ENCODE measurements at places on chromosomes 4 and X. TPM values are rescaled to one million over a fixed set of nuclear protein-coding genes. Genes with fewer than 3 reads are reported as not detected.

GRCh38 chr4:99323756-99324155 is 2.6 kb upstream of the ADH1B start:
- H3K27ac ChIP-seq: no peak overlapping the region
- DNase-seq: no peak
- no peaks in the 10 kb centered on the region for H3K36me3 ChIP-seq
- no peaks in the 10 kb centered on the region for H3K27me3 ChIP-seq

DNA sequence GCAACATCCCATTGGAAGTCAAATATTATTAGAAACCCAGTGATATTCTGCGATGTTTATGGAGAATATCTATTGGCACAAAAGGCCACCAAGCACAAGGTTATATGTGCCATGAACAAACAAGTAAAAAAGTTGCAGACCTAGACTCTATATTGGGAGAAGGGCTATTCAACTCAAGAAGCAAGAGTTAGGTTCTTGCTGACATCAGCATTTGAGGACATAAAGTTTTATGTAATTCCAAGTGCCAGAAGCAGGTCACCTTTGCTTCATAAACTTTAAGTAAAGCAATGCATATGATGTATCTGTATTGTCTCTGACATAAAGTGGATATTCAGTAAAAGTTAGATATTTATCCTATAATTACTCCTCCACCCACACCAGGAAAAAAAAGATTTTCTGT is 71.1 kb downstream of the MAGEB10 start:
- no peak for DNase-seq
- H3K4me1 ChIP-seq: no peaks in the 10 kb centered on the region
- H3K27me3 ChIP-seq: no peaks in the 10 kb centered on the region
- no peak overlapping the region for H3K27ac ChIP-seq

- no peaks in the 10 kb centered on the region for H3K36me3 ChIP-seq
- H3K27ac ChIP-seq: peak overlapping the region; percentile 99
- DNase-seq: no peak
- H3K4me1 ChIP-seq: peaks cover 41% of the 10 kb centered on the region
Observed at GRCh38 chr4:173218411-173219125, 50.0 kb downstream of the GALNT7 start.

- DNase-seq: no peak
- H3K27ac ChIP-seq: no peak overlapping the region
- no peaks in the 10 kb centered on the region for H3K4me1 ChIP-seq
- H3K4me3 ChIP-seq: no peak overlapping the region
- H3K27me3 ChIP-seq: no peaks in the 10 kb centered on the region
- H3K36me3 ChIP-seq: no peaks in the 10 kb centered on the region
Observed at GRCh38 chr4:184335520-184335919, 117.8 kb upstream of the ENPP6 start.

DNA sequence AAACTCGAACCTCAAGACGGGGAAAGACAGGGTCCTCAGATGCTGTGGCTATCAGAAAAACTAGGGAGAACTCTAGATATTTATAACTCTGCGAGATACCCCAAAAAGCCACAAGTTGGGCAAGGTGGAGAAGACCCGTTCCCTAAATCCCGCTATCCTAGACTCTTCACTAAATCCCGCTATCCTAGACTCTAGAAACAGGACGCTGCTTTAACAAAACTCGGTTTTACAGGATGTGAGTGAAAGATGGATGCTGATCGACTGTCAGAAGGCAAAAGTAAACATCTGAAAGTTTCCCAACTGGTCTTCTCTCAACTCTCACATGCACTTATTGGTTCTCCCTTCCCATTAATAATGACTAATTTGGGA is 270 bp downstream of the DNAAF6 start:
- DNase-seq: no peak
- H3K27ac ChIP-seq: no peak overlapping the region
- H3K4me3 ChIP-seq: peak overlapping the region; percentile 54
- H3K27me3 ChIP-seq: no peaks in the 10 kb centered on the region
- H3K36me3 ChIP-seq: no peaks in the 10 kb centered on the region
- no peaks in the 10 kb centered on the region for H3K4me1 ChIP-seq

DNA sequence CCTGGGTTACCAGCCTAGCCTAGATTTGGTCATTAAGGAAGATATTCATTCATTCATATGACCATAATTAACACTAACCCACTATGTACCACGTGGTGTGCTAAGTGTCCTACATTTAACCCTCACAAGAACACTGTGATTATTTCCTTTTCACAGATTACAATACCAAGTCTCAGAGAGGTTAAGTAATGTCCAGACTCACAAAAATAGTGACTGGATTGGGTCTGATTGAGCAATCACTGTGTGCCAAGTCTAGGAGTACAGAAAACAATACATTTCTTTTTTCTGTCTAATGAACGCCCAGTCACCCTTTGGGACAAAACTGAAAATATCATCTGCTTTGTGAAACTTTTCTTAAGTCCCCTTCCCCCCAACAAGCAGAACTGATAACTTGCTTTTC is 7.6 kb upstream of the DLG3 start:
- DNase-seq: no peak
- H3K36me3 ChIP-seq: no peaks in the 10 kb centered on the region
- peaks cover 2% of the 10 kb centered on the region for H3K27me3 ChIP-seq
- no peak overlapping the region for H3K27ac ChIP-seq
- no peak overlapping the region for H3K4me3 ChIP-seq

DNA sequence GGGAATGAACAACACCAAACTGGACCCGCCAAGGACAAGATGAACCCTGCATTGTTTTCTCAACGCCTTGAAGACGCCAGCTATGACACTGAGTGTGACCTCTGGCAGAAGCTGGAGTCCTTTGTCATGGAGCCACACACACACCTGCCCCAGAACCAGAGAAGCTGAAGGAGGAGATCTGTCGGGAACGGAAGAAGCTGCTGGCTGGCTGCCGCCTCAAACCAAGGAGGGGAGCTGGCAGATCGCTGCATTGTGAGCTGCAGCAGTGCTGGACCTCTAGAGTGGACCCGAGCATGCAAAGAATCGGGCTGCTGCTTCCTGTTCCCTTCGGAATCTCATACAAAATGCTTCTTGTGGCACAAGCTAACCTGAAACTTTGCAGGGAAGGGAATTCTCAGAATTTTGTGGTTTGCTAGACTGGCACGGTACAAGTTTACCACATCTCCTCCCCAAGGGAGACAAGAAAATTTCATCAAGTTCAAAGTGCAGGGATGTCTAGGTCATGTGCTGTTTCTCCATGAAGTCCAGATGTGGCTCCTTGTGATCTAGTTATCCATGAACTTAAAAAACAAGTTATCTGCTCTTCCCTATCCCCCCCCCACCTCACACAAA is 23.4 kb upstream of the GLRB start:
- H3K27ac ChIP-seq: no peak overlapping the region
- H3K4me3 ChIP-seq: no peak overlapping the region
- H3K4me1 ChIP-seq: no peaks in the 10 kb centered on the region
- no peak for DNase-seq

GRCh38 chr4:52266537-52267137 is 215.5 kb downstream of the SPATA18 start:
- H3K4me1 ChIP-seq: no peaks in the 10 kb centered on the region
- DNase-seq: no peak
- no peak overlapping the region for H3K27ac ChIP-seq
- H3K36me3 ChIP-seq: no peaks in the 10 kb centered on the region

GRCh38 chr4:134499074-134499473 is 297.5 kb upstream of the PABPC4L start:
- no peak overlapping the region for H3K4me3 ChIP-seq
- no peaks in the 10 kb centered on the region for H3K27me3 ChIP-seq
- no peaks in the 10 kb centered on the region for H3K4me1 ChIP-seq

- H3K27me3 ChIP-seq: no peaks in the 10 kb centered on the region
- no peak for DNase-seq
- no peaks in the 10 kb centered on the region for H3K4me1 ChIP-seq
Observed at GRCh38 chr4:152255437-152255836, 280.5 kb downstream of the FBXW7 start.

DNA sequence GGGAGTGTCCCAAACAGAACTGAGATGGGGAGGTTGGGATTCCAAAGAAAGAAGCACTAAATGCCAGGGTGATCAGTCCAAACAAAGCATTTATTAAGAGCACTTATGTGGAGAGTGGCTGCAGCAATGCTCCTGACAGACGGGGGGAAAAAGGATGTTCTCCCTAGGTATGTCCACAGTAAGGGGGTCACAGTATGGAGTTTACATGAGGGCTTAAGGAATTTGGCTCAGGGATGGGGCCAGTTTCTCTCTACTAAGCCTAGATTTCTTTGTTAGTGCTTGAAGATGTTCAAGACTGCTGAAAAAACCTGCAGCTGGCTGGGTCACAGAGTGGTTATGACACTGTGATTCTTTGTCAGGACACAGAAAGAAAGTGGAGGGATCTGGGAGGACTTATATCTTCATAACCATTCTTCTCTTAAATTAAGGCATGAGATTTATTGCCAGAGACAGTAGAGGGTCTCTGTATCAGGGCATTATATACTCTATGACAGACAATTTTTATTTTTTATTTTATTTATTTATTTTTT is 1468.0 kb downstream of the C4orf33 start:
- H3K36me3 ChIP-seq: no peaks in the 10 kb centered on the region
- H3K4me1 ChIP-seq: no peaks in the 10 kb centered on the region
- H3K27me3 ChIP-seq: no peaks in the 10 kb centered on the region
- H3K4me3 ChIP-seq: peak overlapping the region; percentile 13
- no peak for DNase-seq

- no peak for DNase-seq
- no peaks in the 10 kb centered on the region for H3K27me3 ChIP-seq
- no peak overlapping the region for H3K27ac ChIP-seq
- no peak overlapping the region for H3K4me3 ChIP-seq
Observed at GRCh38 chrX:107968623-107969022, 13.5 kb downstream of the TEX13B start.

- no peak overlapping the region for H3K27ac ChIP-seq
- no peaks in the 10 kb centered on the region for H3K27me3 ChIP-seq
- DNase-seq: no peak
- no peaks in the 10 kb centered on the region for H3K4me1 ChIP-seq
- no peaks in the 10 kb centered on the region for H3K36me3 ChIP-seq
- no peak overlapping the region for H3K4me3 ChIP-seq
Observed at GRCh38 chr4:122959981-122960610, 37.7 kb upstream of the NUDT6 start.

GRCh38 chr4:159209249-159209648 is 106.4 kb downstream of the RAPGEF2 start:
- DNase-seq: no peak
- H3K4me3 ChIP-seq: no peak overlapping the region
- H3K4me1 ChIP-seq: no peaks in the 10 kb centered on the region
- no peaks in the 10 kb centered on the region for H3K36me3 ChIP-seq
- no peak overlapping the region for H3K27ac ChIP-seq

DNA sequence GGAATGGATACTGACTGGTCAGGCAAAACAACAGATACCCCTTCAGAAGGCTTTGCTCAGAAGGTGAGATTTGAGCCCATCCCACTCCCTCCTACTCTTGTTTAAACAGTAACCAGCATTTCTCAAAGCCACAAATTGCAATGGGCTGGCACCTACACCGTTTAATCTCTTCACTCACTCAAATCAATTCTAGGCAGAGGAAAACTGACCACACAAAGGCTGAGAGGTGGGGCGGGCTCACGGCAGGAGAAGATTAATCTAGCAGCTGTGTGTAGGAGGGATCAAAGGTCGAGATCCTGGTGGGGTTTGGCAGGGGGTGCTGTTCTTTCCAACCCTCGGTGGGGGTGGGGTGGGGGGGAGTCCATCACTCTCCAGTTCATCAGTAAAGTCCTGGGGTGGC is 622.4 kb downstream of the BCOR start:
- H3K27me3 ChIP-seq: no peaks in the 10 kb centered on the region
- H3K36me3 ChIP-seq: no peaks in the 10 kb centered on the region
- no peak overlapping the region for H3K27ac ChIP-seq
- no peaks in the 10 kb centered on the region for H3K4me1 ChIP-seq

- H3K27ac ChIP-seq: no peak overlapping the region
- no peaks in the 10 kb centered on the region for H3K36me3 ChIP-seq
- H3K27me3 ChIP-seq: no peaks in the 10 kb centered on the region
- no peak for DNase-seq
- no peaks in the 10 kb centered on the region for H3K4me1 ChIP-seq
Observed at GRCh38 chr4:14169460-14169859, 541.9 kb upstream of the BOD1L1 start.

GRCh38 chrX:70032792-70033191 is 16.9 kb downstream of the AWAT2 start:
- H3K27me3 ChIP-seq: no peaks in the 10 kb centered on the region
- no peak for DNase-seq
- H3K4me3 ChIP-seq: no peak overlapping the region

GRCh38 chrX:16319929-16320328 is 152.6 kb downstream of the MAGEB17 start:
- H3K27ac ChIP-seq: no peak overlapping the region
- no peak overlapping the region for H3K4me3 ChIP-seq
- no peaks in the 10 kb centered on the region for H3K4me1 ChIP-seq
- no peaks in the 10 kb centered on the region for H3K27me3 ChIP-seq

- H3K27ac ChIP-seq: no peak overlapping the region
- no peaks in the 10 kb centered on the region for H3K4me1 ChIP-seq
- H3K4me3 ChIP-seq: no peak overlapping the region
Observed at GRCh38 chrX:135544338-135544948, 24.0 kb downstream of the INTS6L start.

DNA sequence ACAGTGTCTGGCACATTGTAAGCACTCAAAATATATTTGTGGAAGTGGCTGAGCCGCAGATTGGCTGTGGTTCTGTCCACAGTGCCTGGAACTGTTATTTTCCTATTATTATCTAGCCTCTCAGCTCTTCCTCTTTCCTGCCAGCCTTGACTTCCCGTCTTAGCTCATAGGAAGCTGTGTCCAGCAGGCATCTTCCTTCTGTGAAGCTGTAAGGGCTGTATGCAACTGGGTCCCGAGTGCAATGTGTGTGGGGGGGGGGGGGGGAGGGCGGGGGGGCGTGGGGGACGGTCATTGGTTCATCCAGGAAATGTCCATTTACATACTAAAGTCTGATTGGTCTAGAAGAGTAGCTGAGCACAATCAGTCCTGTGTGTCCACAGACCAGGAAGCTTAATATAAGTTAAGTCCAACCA is 210.7 kb downstream of the PDGFRA start:
- no peak for DNase-seq
- no peaks in the 10 kb centered on the region for H3K27me3 ChIP-seq
- H3K4me3 ChIP-seq: no peak overlapping the region
- H3K27ac ChIP-seq: no peak overlapping the region
- H3K4me1 ChIP-seq: no peaks in the 10 kb centered on the region
- no peaks in the 10 kb centered on the region for H3K36me3 ChIP-seq

Gene UGT2A1
- not detected for total RNA-seq

Gene NWD2
- not detected for total RNA-seq

Gene CACNA1F
- not detected for total RNA-seq

Gene DCLK2
- total RNA-seq: 9.5 TPM

Gene PDGFC
- 14.5 TPM for total RNA-seq

Gene CXCR3
- total RNA-seq: not detected

Gene CYLC1
- not detected for total RNA-seq

Gene PDE6B
- 6.5 TPM for total RNA-seq

Gene PASD1
- total RNA-seq: not detected

Gene L1CAM
- 819 TPM for total RNA-seq

Gene FGG
- total RNA-seq: 1.8 TPM

Data from Panc1 (cell line).